Suppressor macrophage treated with lipopolysaccharide for 1 hour (primary cell): ENCODE measurements at places on chromosomes 11 and 22.

GRCh38 chr22:33577862-33578411 is 342.3 kb downstream of the LARGE1 start:
- DNase-seq = no peak

GRCh38 chr22:37664249-37665101 is 6.0 kb downstream of the PDXP start:
- DNase-seq = no peak

GRCh38 chr11:10315083-10315482 is 10.2 kb downstream of the ADM start:
- DNase-seq = no peak

GRCh38 chr11:59365232-59366018 is 6.7 kb downstream of the OR5AN1 start:
- DNase-seq = peak; percentile 4

GRCh38 chr22:22974795-22975580 is 87.4 kb downstream of the IGLL5 start:
- no peak for DNase-seq
